Hypothalamus (tissue), 51 donors: ENCODE measurements at places on chromosomes 16 and 17.
A peak's percentile ranks its signal among the peaks of the same experiment; 100 is the strongest.

GRCh38 chr16:85554889-85555718 is 58.0 kb upstream of the GSE1 start:
- DNase-seq: no peak

DNA sequence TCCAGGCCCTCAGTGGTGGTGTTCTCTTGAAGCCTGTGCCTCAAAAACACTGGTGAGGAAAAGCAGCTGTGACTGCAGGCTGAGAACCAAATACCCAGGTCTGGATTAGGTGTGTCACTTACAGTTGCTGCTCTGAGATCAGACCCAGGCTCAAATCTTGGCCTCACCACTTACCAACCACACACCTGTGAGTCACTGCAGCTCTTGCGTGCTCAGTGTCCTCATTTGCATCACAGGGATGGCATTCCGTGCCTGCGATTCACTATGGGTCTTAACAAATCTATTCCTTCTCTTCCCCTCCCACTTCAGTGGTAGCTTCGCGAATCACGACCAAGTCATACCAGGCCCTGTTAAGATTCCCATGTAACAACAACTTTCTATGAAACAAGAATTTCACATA is 233.4 kb upstream of the HSBP1 start:
- DNase-seq: no peak

GRCh38 chr17:5379351-5380107 is 39.9 kb downstream of the NUP88 start:
- DNase-seq: no peak

DNA sequence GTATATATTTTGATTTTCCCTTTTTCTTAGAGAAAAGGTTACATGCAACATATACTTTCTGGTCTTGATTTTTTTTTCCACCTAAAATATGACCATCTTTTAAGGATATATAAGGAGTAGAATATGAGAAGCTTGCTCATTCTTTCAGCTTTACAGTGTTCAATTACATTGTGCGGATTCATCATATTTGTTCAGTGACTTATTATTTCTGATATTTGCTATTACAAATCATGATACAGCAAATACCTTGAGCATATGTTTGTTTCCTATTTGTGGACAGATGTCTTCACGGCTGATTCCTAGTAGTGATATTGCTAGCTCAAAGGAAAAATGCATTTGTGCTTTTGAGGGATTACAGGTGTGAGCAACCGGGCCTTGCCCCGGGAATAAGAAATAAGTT is 18.1 kb downstream of the KATNIP start:
- DNase-seq: no peak

DNA sequence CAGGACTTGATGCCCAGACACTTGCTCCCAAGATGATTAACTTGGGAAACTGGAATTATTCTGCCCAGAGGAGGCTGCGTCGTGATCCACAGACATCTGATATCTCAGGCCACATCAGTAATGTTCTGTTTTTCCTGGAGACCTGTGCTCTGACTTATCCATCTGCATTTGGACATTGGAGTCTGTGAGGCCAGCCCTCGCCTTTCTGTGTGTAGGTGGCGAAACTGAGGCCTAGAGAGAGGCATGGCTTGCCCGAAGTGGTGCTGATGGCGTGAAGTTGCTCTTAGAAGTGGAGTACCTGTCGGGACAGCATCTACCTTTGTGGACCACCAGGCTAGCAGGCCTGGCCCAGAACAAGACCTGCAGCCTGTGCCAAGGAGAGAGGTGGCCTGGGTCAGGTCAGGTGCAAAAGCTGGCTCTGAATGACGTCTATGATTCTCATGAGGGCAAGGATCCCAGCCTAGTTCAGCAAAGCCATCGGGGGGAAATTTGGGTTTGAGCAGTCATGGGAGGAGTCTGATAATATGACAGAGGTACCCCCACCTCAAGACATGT is 186.8 kb upstream of the ZNF469 start:
- no peak for DNase-seq

GRCh38 chr17:16969931-16970906 is 1.7 kb downstream of the TNFRSF13B start:
- DNase-seq: no peak

DNA sequence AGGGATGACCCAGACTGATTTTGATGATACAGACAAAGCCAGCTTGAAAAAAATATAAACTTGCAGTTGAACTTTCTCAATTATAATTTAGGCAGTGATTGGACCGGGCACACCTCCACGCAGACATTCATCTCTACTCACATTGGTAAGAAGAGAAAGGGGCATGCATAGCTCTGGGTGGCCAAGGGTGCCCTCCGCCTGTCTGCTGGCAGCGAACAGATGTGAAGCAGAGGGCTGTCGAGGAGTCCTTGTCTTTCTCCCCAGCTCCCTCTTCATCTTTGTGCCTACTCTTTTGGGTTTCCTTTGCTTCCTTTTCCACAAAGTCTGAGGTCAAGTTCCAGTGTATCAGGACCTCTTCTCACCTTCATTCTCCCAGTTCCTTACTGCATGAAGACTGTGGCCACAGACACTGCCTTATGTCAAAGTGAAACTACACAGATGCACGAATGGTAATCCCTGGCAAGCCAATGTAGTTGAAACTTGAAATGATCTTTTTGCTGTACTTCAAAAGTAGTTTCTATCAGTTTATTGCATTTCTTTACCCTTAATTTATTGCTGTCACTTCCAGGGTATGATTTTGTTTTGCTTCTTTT is 343.7 kb upstream of the SOX9 start:
- no peak for DNase-seq

DNA sequence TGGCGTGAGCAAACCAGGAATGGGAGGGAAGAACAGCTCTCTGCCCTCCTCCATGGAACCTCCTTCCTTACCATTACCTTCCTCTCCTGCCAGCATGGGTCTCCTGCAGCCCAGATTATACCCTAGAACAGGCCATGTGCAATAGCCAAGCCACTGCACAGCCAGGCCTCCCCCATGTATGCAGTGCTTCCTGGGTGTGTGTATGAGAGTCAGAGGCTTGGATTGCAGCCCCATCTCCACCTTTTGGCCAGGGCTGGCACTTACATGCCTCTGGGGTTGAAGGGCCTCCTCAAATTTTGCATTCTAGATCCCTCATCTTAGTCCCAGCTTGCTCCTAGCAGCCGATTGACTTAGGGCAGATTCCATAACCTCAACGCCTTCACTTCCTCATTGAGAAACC is 133.7 kb downstream of the GSG1L start:
- no peak for DNase-seq

DNA sequence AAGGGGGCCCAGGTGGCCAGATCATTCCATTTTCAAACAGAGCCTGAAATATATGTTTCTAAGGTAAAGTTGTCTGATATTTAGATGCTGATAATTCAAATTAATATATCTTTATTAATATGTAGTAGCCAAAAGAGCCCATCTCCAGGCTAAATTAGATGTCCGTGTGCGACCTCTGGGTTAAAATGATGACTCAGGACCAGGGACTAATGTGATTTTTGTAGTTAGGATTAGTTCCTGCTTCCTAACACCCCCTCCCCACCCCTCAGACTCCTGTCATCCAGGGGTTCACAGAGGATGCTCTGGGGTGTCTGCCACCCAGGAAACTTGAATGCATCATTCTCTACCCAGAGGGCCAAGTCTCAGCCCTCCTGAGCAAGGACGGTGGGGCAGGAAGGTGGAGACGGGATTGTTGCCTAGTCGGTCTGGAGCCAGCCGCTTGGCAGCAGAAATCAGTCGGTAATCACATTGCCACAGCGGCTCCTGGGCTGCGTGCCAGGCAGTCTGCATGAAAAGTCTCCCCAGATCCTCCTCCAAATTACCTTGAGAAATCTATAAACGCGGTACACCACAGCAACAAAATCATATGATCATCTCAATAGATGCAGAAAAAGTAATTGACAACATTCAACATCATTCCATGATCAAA is 29.8 kb downstream of the CNGB1 start:
- DNase-seq: peak; percentile 42

DNA sequence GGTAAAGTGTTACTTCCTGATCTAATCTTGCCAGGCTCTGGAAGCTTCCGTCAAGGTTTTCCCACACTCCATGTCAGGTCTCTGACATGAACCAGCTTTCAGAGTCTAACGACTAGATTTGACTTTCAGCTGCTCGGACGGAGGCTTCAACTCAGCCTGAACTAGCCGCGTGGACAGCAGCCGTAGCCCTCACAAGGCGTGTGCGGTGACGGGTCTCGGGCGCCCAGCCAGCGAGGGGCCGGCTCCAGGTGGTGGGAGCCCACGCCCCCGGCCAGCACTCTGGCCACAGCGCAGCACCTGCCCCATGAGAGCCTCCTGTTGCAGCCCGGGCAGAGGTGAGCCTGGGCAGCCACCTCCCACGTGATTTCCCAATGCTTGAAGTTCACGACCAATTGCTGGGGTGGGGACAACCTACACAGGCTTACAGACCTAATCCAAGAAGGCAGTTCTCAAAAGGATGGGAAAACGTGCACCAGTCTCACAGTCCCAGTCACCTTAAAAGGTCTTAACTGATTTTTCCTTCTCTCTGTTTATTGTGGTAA is 45.5 kb downstream of the TBC1D16 start:
- no peak for DNase-seq

GRCh38 chr16:14365200-14365851 is 264.7 kb downstream of the PARN start:
- no peak for DNase-seq

- no peak for DNase-seq
Observed at GRCh38 chr16:3590736-3591435, 13.7 kb upstream of the NLRC3 start.

DNA sequence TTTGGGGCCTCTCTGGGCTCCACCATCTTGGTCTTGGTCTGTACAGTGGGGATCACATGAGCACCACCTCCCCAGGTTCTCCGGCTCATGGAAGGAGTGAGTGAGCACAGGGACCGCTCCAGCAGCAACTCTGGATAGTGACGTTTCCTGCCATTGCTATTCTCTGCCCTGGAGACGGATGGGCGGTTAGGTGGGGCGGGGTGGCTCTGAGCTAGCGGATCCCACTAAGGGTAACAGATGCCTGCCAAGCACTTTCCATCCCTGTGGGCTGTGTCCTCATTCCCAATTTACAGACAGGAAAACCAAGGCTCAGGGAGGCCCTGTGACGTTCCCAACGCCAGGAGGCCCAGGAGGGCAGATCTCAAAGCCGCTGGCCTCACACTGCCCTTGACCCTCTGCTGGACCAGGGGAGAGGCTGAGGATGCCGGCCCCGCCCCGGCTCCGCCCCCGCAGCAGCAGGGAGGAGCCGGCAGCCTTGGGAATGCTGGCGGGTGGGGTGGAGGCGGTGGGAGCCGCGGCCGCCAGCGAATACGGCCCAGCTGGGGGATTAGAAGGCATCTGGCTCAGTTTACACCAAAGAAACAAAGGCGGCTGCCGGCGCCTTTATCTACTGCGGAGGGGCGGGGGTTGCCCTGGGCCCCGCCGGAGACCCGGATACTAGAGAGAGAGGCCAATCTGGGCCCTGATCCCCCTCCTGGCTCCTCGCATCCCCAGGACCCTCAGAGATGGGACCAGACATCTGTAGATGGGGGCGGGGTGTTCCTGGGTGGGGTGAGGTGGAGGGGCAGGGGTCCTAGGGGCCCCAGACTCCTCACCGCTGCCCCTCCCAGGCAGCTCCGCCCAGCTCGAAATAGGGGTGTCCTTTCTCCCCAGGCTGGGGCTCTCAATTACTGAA is 122.3 kb upstream of the CIBAR2 start:
- DNase-seq: no peak

DNA sequence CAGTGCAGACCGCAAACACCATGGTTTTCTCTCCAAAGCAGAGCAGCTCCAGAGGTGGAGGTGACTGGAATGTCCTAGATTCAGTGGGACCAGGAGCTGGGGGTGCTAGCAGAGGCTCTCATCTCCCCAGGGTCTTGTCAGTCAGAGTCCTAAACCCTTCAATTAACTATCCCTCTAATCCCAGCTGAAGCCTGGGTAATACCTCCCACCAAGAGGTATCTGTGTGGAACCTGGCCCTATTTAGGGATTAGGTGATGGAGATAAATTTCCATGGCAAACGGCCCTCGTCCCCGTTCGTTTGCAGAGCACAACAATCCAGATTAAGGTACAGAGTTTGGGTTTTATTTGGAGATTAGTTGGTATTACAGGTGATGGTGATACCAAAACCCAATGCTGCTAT is 1.8 kb downstream of the SEBOX start:
- DNase-seq: no peak

DNA sequence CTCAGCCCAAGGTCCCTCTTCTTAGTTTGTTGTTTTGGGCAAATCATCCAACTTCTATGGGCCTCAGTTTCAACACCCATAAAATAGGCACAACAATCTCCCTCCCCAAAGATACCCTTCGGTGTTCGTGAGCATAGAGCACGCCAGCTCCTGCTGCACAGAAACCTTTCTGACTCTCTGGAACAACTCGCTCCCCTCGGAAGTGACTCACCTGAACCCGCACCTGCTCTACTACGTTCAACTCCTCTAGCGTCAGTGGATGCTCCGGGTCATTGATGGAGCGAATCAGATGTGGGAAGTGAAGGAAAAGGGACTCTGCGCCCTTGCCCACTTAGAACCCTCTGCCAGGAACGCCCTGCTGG is 445 bp downstream of the CIAO2B start:
- DNase-seq: no peak

DNA sequence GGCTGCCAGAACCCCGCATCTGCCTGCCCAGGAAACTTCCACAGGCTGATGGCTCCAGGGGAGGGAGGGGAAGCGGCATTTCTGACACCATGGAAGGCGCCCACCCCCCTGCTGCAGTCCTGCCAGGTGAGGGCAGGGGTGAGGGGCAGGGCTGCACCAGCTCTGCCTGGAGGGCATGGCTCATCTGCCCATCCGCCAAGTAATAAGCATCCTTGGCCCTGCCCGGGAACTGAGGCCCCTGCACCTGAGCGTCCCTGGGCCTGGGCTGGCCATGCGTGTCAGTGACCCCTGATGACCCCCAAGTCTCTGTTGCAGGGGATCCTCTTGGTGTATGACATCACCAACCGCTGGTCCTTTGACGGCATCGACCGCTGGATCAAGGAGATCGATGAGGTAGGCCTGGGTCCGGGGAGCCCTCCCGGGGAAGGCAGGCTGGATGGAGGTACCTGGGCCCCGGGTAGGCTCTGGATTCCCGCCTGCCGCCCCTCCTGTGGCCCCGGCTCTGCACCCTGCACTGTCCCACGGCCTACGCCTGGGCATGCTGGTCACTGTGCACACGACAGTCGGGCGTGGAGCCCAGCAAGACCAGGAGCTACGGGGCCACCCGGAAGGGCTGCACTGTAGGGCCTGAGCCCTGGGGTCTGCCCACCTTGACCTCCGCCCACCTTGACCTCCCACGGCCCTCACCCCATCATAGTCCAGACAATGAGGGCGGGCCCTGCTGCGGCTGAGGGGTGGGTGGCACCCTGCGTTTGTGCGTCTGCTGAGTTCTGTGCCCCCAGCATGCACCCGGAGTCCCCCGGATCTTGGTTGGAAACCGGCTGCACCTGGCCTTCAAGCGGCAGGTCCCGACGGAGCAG is 5.4 kb upstream of the WFIKKN1 start:
- no peak for DNase-seq

GRCh38 chr17:63544467-63545301 is 5.6 kb upstream of the DCAF7 start:
- DNase-seq: no peak

- no peak for DNase-seq
Observed at GRCh38 chr17:11948789-11949188, 48.5 kb downstream of the ZNF18 start.

GRCh38 chr16:57651344-57652333 is 16.5 kb upstream of the ADGRG3 start:
- DNase-seq: no peak
